ENCODE measurements at places on chromosomes 6 and 20. TPM values are rescaled to one million over a fixed set of nuclear protein-coding genes. Genes with fewer than 3 reads are reported as not detected.

Gene SIM1
- polyA plus RNA-seq: not detected

Gene MAK
- polyA plus RNA-seq: not detected

Gene FAM217A
- not detected for polyA plus RNA-seq

Gene LTB
- not detected for polyA plus RNA-seq

Gene ITPA
- 40.5 TPM for polyA plus RNA-seq

Gene SYCP2L
- 0.44 TPM for polyA plus RNA-seq

Gene ULBP1
- polyA plus RNA-seq: 2.2 TPM

Gene SLC17A3
- not detected for polyA plus RNA-seq

DNA sequence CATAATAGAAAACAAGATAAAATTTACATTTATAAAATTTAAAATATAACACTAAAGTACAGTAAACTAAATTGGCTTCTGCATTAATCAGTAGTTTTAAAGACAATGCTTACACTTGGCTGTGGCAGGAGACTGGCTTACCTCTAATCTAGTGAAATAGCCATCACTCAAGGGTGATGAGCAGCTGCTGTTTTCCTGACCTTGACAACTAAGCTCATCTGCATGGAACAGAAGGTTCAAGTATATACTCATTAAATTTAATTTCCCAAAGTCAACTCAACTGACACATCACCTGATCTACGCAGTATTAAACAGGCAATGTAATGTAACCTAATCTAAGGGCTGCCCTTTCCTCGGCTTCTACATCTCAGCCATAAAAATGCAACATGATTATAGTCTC lies 14.5 kb downstream of the TMX4 start:
- no peaks in the 10 kb centered on the region for H3K4me1 ChIP-seq
- no peak overlapping the region for H3K27ac ChIP-seq
- peaks cover 2% of the 10 kb centered on the region for H3K36me3 ChIP-seq
- H3K4me3 ChIP-seq: no peak overlapping the region
- DNase-seq: no peak
- H3K27me3 ChIP-seq: no peaks in the 10 kb centered on the region

DNA sequence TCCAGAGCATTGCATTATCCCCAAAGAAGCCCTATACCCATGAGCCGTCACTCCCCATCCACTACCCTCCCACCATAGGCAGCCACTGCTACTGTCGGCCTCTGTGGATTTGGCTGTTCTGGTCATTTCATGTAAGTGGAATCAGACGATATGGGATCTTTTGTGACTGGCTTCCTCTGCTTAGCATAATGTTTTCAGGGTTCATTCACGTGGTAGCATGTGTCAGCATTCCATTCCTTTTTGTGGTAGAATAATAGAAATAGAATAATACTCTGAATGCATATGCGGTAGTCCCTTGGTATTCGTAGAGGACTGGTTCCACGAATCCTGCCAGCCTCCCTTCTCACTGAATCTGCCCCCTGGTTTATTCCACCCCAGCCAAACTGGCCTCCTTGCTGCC lies 402.6 kb upstream of the SULF2 start:
- no peaks in the 10 kb centered on the region for H3K36me3 ChIP-seq
- no peak for DNase-seq
- H3K4me1 ChIP-seq: peaks cover 19% of the 10 kb centered on the region
- no peak overlapping the region for H3K27ac ChIP-seq
- no peaks in the 10 kb centered on the region for H3K27me3 ChIP-seq

DNA sequence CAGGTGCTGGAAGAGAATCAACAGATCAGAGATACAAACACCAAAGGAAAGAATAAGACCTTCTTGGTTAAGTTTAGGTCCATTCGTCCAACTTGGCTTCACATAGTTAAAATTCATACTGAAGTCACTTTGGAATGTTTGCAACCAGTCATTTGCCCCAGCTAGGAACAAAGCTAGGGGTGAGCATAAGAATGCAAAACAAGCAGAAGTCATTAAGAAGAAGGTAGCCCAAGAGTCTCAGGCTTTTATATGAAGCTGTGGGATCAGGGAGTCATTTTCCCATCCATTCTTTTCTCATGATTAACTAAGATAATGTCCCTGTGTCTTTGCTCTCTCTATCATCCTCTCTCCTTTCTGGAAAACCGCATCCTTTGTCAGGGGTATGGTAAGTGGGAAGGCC lies 51.5 kb upstream of the TMEM170B start:
- H3K4me3 ChIP-seq: no peak overlapping the region
- no peak overlapping the region for H3K27ac ChIP-seq
- no peaks in the 10 kb centered on the region for H3K36me3 ChIP-seq
- no peaks in the 10 kb centered on the region for H3K4me1 ChIP-seq
- no peak for DNase-seq
- peaks cover 4% of the 10 kb centered on the region for H3K27me3 ChIP-seq

DNA sequence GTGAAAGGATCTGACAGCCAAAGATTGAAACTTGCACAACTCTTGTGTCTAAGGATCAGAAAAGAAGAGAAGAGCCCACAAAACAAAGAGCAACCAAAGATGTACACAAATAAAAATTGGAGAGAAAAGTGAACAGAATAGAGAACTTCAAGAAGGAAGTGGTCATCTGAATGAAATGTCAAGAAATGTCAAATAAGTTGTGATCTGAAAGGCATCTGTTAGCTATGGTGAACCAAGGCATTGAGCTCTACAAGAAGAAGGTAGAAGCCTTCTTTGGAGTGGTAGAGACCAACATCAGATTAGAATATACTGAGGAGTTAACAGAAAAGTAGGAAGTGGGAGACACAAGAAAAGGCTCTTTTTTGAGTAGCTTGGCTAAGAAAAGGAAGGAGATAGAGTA lies 28.5 kb downstream of the IL17F start:
- DNase-seq: no peak
- no peaks in the 10 kb centered on the region for H3K36me3 ChIP-seq
- H3K27me3 ChIP-seq: no peaks in the 10 kb centered on the region

DNA sequence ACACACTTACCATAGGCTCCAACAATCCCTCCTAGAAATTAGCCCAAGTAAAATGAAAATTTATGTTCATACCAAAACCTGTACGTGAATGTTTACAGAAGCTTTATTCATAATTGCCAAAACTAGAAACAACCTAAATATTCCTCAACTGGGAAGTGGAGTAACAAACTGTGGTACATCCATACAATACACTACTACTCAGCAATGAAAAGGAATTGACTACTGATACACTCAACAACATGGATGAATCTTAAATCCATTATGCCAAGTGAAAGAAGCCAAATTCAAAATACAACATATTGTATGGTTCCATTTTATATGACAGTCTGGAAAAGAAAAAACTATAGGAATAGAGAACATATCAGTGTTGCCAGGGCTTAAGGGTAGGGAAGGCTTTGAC lies 19.7 kb upstream of the MMP24 start:
- no peaks in the 10 kb centered on the region for H3K4me1 ChIP-seq
- H3K4me3 ChIP-seq: no peak overlapping the region
- H3K27ac ChIP-seq: no peak overlapping the region
- H3K36me3 ChIP-seq: no peaks in the 10 kb centered on the region
- DNase-seq: no peak

- peaks cover 26% of the 10 kb centered on the region for H3K4me1 ChIP-seq
- no peaks in the 10 kb centered on the region for H3K27me3 ChIP-seq
- no peak for DNase-seq
- no peak overlapping the region for H3K27ac ChIP-seq
- H3K36me3 ChIP-seq: peaks cover 14% of the 10 kb centered on the region
- no peak overlapping the region for H3K4me3 ChIP-seq
Observed at GRCh38 chr6:41635365-41635764, 2.9 kb upstream of the MDFI start.

DNA sequence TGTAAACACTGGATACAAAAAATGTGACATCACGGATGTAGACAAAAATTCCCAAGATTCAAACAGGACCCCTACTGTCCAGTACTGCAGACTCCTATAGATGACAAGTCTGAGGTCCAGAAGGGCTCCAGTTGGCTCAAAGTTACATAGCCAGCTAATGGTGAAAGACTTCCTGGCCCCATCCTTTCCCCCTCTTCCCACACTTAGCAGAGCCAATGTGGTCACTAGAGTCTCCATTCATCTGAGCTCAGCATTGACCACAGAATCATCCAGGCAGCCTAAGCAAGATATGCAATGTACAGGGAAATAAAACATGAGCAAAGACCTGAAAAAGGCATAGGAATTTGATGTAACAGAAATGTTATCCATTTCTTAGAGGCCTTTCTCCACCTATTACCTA lies 180.5 kb downstream of the ADAT2 start:
- peaks cover 17% of the 10 kb centered on the region for H3K4me1 ChIP-seq
- DNase-seq: no peak
- no peaks in the 10 kb centered on the region for H3K36me3 ChIP-seq

- DNase-seq: no peak
- H3K36me3 ChIP-seq: peaks cover 33% of the 10 kb centered on the region
- H3K27ac ChIP-seq: no peak overlapping the region
- H3K27me3 ChIP-seq: no peaks in the 10 kb centered on the region
Observed at GRCh38 chr20:58909585-58909984, 57.1 kb downstream of the GNAS start.

GRCh38 chr20:17833036-17833674 lies 133.4 kb downstream of the BANF2 start:
- peaks cover 12% of the 10 kb centered on the region for H3K4me1 ChIP-seq
- no peak overlapping the region for H3K4me3 ChIP-seq
- H3K27me3 ChIP-seq: no peaks in the 10 kb centered on the region
- DNase-seq: no peak
- no peaks in the 10 kb centered on the region for H3K36me3 ChIP-seq

DNA sequence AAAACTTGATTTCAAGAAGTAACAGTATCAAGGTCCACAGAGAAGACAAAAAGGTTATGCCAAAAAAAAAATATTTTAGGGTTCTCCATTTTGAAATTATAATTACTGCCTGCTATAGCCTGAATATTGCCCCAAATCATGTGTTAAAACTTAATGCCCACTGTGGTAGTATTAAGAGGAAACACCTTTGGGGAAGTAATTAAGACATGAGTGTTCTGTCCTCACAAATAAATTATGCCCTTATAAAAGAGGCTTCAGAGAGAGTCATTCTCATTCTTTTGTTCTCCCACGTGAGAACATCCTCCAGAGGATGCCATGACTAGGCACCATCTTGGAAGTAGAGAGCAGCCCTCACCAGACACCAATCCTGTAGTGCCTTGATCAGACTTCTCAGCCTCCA lies 66.2 kb downstream of the GMDS start:
- H3K27me3 ChIP-seq: no peaks in the 10 kb centered on the region
- no peak overlapping the region for H3K27ac ChIP-seq
- no peak for DNase-seq

GRCh38 chr6:91653895-91654294 lies 1067.0 kb upstream of the MAP3K7 start:
- H3K4me3 ChIP-seq: no peak overlapping the region
- H3K27ac ChIP-seq: no peak overlapping the region
- H3K4me1 ChIP-seq: no peaks in the 10 kb centered on the region

GRCh38 chr6:107386340-107386739 lies 73.0 kb downstream of the PDSS2 start:
- no peak overlapping the region for H3K4me3 ChIP-seq
- DNase-seq: no peak
- H3K27ac ChIP-seq: no peak overlapping the region
- no peaks in the 10 kb centered on the region for H3K27me3 ChIP-seq
- no peaks in the 10 kb centered on the region for H3K36me3 ChIP-seq

DNA sequence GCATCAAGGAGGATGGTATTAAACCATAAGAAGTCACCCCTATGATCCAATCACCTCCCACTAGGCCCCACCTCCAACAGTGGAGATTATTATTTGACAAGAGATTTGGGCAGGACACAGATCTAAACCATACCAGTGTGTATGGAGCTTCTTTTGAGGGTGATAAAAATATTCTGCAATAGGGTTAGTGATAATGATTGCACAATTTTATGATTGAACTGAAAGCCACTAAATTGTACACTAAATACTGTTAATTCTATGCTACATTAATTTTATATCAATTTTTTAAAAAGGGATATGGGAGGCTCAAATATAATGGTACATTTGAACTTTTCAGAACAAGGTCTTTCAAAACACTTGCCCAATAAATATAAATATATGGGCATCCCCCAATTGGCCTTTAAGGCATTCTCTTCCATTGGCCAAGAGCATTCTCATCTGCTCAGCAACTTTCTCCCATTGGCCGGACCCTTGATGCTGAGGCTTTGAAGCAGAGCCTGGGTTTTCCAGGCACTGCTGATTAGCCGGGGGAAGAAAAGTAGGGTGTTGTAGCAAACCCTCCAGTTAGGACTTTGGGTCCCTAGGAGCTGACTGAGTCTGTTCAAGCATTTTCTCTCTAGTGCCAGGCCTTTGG lies 209.9 kb downstream of the LRFN2 start:
- H3K27me3 ChIP-seq: no peaks in the 10 kb centered on the region
- no peaks in the 10 kb centered on the region for H3K36me3 ChIP-seq
- DNase-seq: no peak
- H3K27ac ChIP-seq: no peak overlapping the region
- H3K4me3 ChIP-seq: no peak overlapping the region

GRCh38 chr6:117840541-117840983 lies 66.5 kb upstream of the SLC35F1 start:
- H3K4me3 ChIP-seq: no peak overlapping the region
- H3K27me3 ChIP-seq: no peaks in the 10 kb centered on the region
- DNase-seq: peak; percentile 5

- no peaks in the 10 kb centered on the region for H3K36me3 ChIP-seq
- DNase-seq: no peak
- no peak overlapping the region for H3K4me3 ChIP-seq
- no peak overlapping the region for H3K27ac ChIP-seq
Observed at GRCh38 chr6:168043848-168044415, 35.1 kb downstream of the FRMD1 start.

DNA sequence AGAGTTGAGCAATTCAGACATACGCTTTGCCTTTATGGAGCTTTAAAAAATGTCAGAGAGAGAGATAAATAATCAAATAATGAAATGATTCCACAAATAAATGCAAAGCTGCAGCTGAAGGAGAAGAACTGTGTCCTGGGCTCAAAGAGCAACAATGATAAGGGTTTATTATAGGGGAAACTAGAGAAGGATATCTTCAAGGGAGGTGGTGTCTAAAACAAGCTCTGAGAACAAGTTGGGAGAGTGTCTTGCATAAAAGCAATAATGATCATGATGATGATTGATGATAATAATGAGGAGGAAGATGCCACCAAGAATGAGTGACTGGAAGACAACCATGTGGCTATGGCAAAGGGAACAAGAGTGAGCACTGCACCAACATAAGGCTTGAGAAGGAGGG lies 164.3 kb downstream of the KIF16B start:
- H3K36me3 ChIP-seq: peaks cover 13% of the 10 kb centered on the region
- H3K27me3 ChIP-seq: no peaks in the 10 kb centered on the region
- H3K4me1 ChIP-seq: no peaks in the 10 kb centered on the region
- H3K27ac ChIP-seq: no peak overlapping the region
- no peak overlapping the region for H3K4me3 ChIP-seq

- H3K27me3 ChIP-seq: no peaks in the 10 kb centered on the region
- no peaks in the 10 kb centered on the region for H3K36me3 ChIP-seq
- no peak for DNase-seq
- H3K4me1 ChIP-seq: no peaks in the 10 kb centered on the region
Observed at GRCh38 chr6:132202574-132202973, 198.7 kb downstream of the MOXD1 start.

- H3K27me3 ChIP-seq: no peaks in the 10 kb centered on the region
- no peaks in the 10 kb centered on the region for H3K36me3 ChIP-seq
- DNase-seq: no peak
- peaks cover 28% of the 10 kb centered on the region for H3K4me1 ChIP-seq
- H3K27ac ChIP-seq: no peak overlapping the region
Observed at GRCh38 chr6:25217302-25217701, 61.9 kb upstream of the CARMIL1 start.

Data from keratinocyte (primary cell).